PC-3 (cell line): ENCODE measurements at places on chromosomes 1 and 21. TPM values are rescaled to one million over a fixed set of nuclear protein-coding genes. Genes with fewer than 3 reads are reported as not detected.
A peak's percentile ranks its signal among the peaks of the same experiment; 100 is the strongest.

DNA sequence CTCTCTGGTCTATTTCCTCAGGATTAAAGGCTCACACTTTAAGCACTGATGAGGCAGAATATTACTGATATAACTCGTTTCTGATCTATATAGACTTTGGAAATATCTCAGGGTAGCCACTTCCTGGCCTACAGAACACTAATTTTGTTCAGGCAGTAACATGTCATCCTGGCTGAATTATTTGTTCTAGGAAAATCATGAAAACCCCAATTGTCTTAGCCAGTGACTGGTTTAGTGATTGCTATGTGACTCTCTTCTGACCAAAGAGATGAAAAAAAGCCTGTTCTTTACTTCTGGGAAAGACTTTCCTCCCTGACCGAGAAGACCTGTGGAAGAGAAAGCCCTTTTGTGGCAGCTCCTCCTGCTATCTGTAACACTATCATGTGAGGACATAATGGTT, 453.7 kb downstream of the SETD4 start:
- H3K27ac ChIP-seq = peak overlapping the region; percentile 41
- DNase-seq = peak; percentile 70
- H3K27me3 ChIP-seq = no peaks in the 10 kb centered on the region
- no peaks in the 10 kb centered on the region for H3K36me3 ChIP-seq
- H3K4me3 ChIP-seq = no peak overlapping the region

Gene DCDC2B
- not detected in 2 replicates for total RNA-seq

- DNase-seq = peak; percentile 59
- no peak overlapping the region for H3K4me3 ChIP-seq
- no peak overlapping the region for H3K27ac ChIP-seq
- no peaks in the 10 kb centered on the region for H3K27me3 ChIP-seq
Observed at GRCh38 chr1:167862432-167863076, 51.4 kb downstream of the ADCY10 start.

DNA sequence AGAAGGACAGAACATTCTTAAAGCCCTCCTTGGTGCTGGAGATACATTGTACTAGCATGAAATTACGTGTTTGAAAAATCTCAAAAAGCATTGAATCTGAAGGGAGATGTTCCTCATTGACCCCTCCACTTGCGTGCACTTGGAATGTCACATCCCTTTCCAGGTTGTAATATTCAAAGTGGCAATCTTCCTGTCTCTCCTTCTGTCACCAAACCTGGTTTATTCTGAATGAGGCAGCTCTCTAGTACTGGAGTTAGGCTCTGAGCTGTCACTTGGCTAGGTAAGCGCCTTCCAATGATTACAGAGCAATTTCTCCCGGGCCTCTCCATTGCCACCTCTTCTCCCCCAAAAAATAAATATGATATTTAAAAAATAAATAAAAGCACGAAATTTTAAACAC, 855 bp downstream of the DSCAM start:
- peaks cover 41% of the 10 kb centered on the region for H3K27me3 ChIP-seq
- H3K4me1 ChIP-seq = no peaks in the 10 kb centered on the region; the same call in 1 of the 2 replicates
- no peaks in the 10 kb centered on the region for H3K36me3 ChIP-seq
- no peak overlapping the region for H3K4me3 ChIP-seq
- H3K27ac ChIP-seq = no peak overlapping the region

DNA sequence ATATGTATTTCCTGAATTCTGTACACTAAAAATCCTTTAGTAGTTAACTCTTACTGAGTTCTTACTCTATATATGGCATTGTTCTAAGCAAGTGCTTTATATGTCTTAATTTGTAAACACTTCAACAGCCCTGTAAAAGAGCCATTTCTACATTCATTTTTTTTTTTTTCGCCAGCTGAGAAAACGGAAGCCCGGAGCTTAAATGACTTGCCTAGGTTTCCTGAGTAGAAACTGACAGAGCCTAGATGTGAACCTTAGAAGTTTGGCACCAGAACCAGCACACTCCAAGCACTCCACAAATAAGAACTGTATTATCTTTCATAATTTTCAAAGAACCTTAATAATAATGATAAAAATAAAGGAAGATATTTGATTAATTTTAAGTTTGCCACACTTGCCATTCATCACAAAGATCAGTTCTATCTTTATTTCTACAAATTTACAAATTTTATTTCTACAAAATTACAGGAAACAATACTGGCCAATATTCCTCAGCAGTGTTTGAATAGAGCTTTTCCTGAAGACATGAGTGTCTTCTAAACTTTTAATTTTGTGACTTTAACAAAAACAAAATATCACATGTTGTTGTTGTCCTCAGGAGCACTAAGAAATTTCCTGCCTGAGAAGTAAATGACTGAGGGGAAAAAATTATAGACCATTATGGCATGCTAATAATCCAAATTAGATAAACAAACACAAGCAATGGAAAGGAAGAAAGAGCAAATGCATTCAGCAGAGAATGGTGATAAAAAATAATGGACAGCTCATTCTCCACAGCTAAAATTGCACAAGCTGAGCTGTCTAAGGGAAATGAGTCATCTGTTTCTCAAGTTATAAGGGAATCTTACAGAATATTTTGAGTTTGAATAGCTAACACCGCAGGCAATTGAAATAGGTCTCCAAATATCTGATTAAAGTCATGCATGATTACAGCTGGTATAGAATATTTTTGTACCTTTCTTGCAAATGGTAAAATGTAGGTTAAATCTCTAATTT, 71.2 kb downstream of the DPYD start:
- peaks cover 3% of the 10 kb centered on the region; the same call in 1 of the 2 replicates for H3K36me3 ChIP-seq
- H3K4me3 ChIP-seq = no peak overlapping the region
- no peaks in the 10 kb centered on the region for H3K27me3 ChIP-seq

GRCh38 chr1:52601991-52602855, at the start of gene GPX7:
TSS of gene GPX7 (plus strand) at chr1:52602371. CDS start at chr1:52602410, 39 bp downstream.
- DNase-seq = no peak
- no peak within 1 kb of the TSS for H3K27ac ChIP-seq
- no peak within 1 kb of the TSS for H3K4me3 ChIP-seq
- H3K36me3 ChIP-seq = no peaks in the 10 kb centered on the region
- H3K4me1 ChIP-seq = no peaks in the 10 kb centered on the region; the same call in 1 of the 2 replicates

DNA sequence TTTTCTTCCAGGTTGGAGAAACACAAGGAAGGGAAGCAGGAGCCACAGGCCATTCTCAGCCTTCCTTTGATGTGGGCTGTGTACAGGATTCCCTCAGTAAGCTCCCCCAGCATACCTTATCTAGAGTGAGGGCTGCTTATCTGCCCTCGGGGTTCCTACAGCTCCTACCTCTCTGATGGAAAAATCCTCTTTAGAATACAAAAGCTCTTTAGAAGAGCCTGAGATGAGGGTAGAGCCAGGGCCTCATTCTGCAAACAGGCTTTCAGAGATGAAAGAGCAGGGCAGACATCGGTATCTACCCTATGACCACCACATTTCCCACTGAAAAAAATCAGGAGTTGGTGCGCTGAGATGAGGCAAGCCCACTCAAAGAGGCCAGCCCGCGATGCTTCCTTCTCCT, 85.1 kb downstream of the PLPP3 start:
- H3K4me3 ChIP-seq = no peak overlapping the region
- H3K27ac ChIP-seq = no peak overlapping the region
- no peaks in the 10 kb centered on the region for H3K4me1 ChIP-seq
- H3K27me3 ChIP-seq = no peaks in the 10 kb centered on the region
- H3K36me3 ChIP-seq = peaks cover 15% of the 10 kb centered on the region; the same call in 1 of the 2 replicates
- no peak for DNase-seq

Gene GBP7
- 0.07 TPM in 1 of 2 replicates, not detected in the other for total RNA-seq

Gene CACHD1
- 6.6 TPM in 2 replicates for total RNA-seq

Gene ZC3H12A
- total RNA-seq = 45.3 and 65.1 TPM in 2 replicates

Gene AMY2A
- not detected in 2 replicates for total RNA-seq

Gene TFF1
- 99.2 and 111 TPM in 2 replicates for total RNA-seq

GRCh38 chr1:90862782-90863181, 145.7 kb upstream of the BARHL2 start:
- H3K36me3 ChIP-seq = no peaks in the 10 kb centered on the region
- H3K27me3 ChIP-seq = no peaks in the 10 kb centered on the region
- no peak overlapping the region for H3K27ac ChIP-seq
- no peak for DNase-seq
- H3K4me1 ChIP-seq = no peaks in the 10 kb centered on the region
- no peak overlapping the region for H3K4me3 ChIP-seq

Gene CZIB
- 44.1 and 47.7 TPM in 2 replicates for total RNA-seq

Gene CD160
- total RNA-seq = not detected in 2 replicates

Gene GJA4
- not detected in 2 replicates for total RNA-seq

- no peak overlapping the region for H3K4me3 ChIP-seq
- peaks cover 14% of the 10 kb centered on the region for H3K4me1 ChIP-seq
- H3K27me3 ChIP-seq = no peaks in the 10 kb centered on the region
- DNase-seq = no peak
- no peak overlapping the region for H3K27ac ChIP-seq
Observed at GRCh38 chr1:19612530-19612929, 31.6 kb upstream of the NBL1 start.

DNA sequence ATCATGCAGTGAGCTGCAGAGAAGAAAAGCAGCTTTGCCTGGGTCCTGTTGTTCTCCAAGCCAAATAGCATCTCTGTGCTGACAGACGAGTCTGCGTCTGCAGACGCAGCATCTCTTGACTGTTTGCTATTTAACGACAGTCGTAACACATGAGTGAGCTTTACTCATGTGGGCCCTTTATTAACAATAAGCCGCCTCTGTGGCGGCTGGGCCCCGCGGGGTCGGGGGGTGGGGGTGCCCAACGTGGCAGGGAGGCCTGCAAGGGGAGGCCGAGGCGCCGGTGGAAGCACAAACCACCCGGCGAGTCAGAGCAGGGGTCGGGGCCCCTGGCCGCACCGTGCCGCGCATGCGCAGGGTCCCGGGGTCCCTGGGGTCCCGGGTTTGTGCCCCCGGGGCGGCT, 435.1 kb downstream of the KIF26B start:
- H3K36me3 ChIP-seq = no peaks in the 10 kb centered on the region
- no peak overlapping the region for H3K4me3 ChIP-seq
- H3K4me1 ChIP-seq = peaks cover 7% of the 10 kb centered on the region; the same call in 1 of the 2 replicates
- no peak for DNase-seq
- H3K27ac ChIP-seq = no peak overlapping the region
- H3K27me3 ChIP-seq = peaks cover 32% of the 10 kb centered on the region

Gene EVA1C
- total RNA-seq = 16.1 and 17.5 TPM in 2 replicates

Gene SETD4
- 12.5 and 17.0 TPM in 2 replicates for total RNA-seq

DNA sequence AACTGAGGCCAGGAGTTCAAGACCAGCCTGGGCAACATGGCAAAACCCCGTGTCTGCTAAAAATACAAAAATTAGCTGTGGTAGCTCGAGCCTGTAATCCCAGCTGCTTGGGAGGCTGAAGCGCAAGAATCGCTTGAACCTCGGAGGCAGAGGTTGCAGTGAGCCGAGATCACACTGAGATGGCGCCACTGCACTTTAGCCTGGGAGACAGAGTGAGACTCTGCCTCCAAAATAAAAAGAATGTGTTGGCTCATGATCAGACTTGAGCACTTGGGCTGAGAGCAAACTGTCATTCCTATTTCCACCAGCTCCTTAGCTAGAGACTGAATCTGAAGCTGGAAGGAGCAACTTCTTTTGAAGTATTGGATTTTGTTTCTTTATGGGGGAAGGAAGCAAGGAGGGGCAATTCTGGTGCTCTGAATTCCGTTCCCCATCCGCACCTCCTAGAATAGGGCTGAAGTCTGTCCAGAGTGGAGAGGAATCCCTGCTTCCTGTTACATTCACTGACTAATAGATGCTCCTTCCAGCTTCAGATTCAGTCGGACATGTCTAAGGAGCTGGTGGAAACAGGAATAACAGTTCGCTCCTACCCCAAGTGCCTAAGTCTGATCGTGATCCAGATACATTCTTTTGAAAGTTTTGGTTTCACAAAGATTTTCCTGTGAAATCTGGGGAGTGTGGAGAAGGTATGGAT, 3.8 kb downstream of the ZNF672 start:
- H3K4me1 ChIP-seq = peaks cover 20% of the 10 kb centered on the region
- H3K27ac ChIP-seq = no peak overlapping the region
- H3K36me3 ChIP-seq = peaks cover 26% of the 10 kb centered on the region; the same call in 1 of the 2 replicates
- DNase-seq = peak; percentile 53
- no peaks in the 10 kb centered on the region for H3K27me3 ChIP-seq

DNA sequence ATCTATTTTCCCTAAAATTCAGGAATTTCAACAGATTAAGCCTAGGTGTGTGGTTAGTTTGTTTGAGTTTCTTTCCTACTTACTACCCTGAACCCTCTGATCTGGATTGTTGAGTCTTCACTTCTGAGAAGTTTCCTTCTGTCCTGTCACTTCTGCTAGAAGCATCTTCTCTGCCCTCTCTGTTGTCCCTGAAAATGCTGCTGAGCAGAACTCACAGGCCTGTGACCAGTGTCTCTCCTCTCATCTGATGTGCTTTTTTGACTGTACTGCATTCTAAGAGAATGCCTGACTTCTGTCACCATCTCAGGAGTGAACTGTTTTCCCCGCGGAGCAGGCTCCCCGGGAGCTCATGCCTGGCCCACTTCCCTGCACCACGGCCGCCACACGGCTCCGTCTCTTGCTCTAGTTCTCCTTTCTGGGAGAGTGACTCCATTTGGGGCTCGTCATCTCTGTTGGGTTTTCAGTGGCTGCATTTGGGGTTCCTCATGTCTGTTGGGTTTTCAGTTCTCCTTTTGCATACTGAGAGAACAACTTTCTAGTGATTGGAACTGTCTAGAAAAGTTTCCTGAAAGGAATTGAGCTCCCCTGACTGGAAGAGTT, 77.9 kb downstream of the POFUT2 start:
- no peaks in the 10 kb centered on the region for H3K27me3 ChIP-seq
- no peak for DNase-seq
- 0 out of 2 replicates have a peak, but pooled peaks cover 7% of the 10 kb centered on the region for H3K4me1 ChIP-seq
- no peak overlapping the region for H3K4me3 ChIP-seq

DNA sequence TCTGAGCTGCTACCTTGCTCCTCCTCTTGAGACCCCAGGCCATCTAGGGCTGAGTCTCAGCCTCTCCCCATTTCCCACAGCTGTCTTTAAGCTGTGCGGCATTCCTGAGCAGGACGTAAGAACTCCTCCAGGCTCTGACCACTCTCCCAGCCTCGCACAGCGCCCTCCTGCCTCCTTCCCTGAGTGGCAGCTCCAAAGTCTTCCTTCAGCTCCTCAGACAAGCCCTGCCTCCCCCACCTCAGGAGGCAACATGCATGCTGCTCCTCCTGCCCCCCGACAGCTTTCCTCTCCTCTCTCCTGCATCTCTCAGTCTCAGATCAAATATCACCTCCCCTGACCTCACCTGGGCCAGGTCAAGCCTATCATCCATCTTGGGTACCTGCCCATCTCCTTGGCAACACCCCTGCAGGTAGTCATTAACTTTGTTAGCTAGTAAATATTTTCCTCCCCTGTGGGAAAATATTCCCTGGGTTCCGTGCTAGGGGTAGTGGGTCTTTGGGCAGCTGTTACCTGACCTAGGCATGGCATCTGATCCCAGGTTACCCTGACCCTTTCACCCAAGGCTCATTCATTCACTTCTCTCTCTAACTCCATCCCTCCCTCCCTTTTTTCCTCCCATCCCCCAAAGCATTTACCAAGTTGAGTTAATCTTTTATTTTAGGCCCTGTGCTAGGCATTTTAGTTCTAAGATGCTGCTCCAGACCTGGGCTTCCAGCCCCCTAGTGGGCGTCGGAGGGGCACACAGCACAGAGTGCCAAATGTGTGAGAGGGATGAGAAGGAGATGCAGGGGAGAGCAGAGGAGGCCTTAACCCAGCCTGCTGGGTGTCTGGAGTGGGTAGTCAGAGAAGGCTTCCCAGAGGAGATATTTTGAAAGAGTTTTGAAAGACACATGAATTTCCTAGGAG, 419.9 kb downstream of the PTPRU start:
- no peaks in the 10 kb centered on the region for H3K27me3 ChIP-seq
- H3K27ac ChIP-seq = no peak overlapping the region
- no peaks in the 10 kb centered on the region for H3K4me1 ChIP-seq

GRCh38 chr1:154483941-154484803, 17.8 kb upstream of the TDRD10 start:
- H3K4me1 ChIP-seq = peaks cover 12% of the 10 kb centered on the region
- H3K27ac ChIP-seq = no peak overlapping the region
